ENCODE measurements at places on chromosomes 12 and 14.

GRCh38 chr12:88507270-88507669, 73.0 kb downstream of the KITLG start:
- DNase-seq, result no peak

GRCh38 chr14:73833034-73833433, 18.6 kb upstream of the PTGR2 start:
- no peak for DNase-seq

DNA sequence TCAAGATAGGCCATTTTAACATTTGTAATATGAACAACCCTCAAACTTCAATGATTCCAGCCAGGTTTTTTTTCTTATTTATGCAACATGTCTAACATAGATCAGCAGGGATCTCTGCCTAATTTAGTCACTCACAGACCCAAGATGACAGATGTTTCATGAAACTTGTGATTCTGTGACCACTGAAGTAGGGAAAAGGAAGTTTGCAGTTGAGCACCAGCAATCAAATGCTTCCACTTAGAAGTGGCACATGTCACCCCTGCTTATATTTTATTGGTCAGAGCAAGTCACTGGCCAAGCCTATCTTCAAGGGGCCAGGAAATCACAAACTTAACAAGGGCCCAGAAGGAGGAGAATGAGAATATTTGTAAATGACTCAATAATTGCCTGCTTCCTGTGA, 150.6 kb downstream of the BCAT1 start:
- DNase-seq, result no peak

- DNase-seq, result no peak
These were observed 31.8 kb downstream of the SLC16A7 start for GRCh38 chr12:59627582-59627981.

GRCh38 chr14:105500726-105501101, 9.7 kb downstream of the TEDC1 start:
- no peak for DNase-seq

DNA sequence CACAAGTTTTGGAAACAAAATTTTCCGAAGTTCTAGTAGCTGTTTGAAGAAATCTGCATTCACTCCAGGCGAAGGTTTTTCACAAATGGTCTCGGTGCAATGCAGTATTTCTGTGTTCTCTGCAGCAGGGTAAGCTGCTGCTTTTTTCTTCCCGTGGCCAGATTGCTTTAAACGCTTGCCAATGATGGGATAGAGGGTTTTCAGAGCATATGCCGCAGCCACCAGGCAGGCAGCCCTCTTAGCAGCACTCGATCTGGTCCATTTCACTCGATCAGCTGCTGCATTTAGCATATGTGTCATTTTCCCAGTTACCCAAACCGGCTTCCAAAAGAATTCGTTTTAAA, 315 bp downstream of the ABCD2 start:
- no peak for DNase-seq

DNA sequence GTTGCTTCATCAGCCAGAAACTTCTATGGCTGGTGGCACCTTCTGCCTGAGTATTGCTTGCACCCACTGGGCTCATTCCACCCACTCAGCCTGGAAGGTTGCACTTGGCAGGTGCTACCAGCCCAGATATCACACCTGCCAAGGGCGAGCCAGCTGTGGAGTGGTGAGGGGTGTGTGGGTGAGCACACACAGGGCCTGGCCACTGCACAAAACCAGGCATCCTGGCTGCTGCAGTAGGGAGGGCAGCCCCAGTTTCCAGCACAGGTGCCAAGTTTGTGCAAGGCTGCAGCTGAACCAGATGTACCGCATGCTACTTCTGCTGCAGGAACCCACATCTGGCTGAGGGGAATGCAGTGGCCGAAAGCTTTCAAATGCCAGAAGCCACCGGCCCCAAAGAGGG, 1147.8 kb downstream of the FSCB start:
- no peak for DNase-seq

- DNase-seq, result no peak
These were observed 47.5 kb downstream of the GARIN6 start for GRCh38 chr12:99695050-99695449.

DNA sequence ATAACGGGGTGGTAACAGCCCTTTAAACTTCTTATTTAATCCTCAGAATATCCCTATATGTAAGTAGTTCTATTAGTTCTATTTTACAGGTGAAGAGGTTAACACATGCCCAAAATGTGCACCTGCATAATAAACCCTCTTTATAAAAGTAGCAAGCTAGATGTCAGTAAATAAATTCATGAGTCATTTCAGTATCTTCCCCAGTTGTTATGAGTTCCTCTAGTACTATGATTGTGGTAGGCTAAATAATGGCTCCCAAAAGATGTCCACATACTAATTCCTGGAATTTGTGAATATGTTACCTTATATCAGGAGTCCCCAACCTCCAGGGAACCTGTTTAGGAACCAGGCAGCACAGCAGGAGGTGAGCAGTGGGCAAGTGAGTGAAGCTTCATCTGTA, 106.5 kb downstream of the TMTC3 start:
- DNase-seq, result no peak

DNA sequence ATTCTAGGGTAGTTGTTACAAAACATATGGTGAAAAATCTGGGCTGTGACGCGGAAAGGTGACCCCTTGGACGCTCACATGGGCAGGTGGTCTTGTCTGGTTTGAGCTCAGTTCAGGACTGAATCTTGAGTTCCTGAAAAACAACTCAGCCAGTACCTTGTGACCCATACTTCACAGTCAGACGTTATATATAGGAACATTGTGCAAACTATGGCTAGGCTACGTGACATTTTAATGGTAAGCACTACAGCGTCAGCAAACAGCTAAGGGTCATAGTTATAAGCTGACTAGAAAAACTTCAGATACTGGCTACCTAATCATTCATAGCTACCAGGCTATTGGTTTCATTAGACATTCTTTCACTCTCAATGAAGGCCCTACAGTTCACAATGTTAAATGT, 14.8 kb upstream of the EDDM3A start:
- DNase-seq, result no peak

- DNase-seq, result no peak
These were observed 1.7 kb upstream of the AKAP6 start for GRCh38 chr14:32327255-32327961.

GRCh38 chr14:35944847-35945246, 118.7 kb downstream of the BRMS1L start:
- DNase-seq, result no peak

DNA sequence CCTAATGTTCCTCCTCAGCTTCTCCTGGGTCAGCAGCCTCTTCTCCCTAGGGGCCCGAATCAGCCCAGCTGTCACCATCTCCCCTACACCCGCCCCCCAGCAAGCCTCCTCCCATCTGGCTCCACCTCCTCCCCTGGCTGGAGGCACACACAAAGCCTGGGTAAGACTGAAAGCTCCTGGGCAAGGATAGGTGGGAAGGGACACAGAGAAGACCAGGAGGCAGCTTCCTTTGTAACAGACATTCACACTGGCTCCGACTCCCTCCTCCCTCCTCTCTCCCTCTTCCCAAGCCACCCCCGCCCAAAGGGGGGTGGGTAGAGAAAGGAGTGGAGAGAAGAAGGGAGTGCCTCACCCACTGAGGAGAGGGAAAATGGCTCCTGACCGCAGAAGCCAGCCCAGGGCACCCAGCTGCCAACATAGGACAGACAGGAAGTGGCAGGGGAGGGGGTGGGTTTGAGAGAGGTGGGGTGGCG, 4.0 kb downstream of the CHD4 start:
- DNase-seq, result peak; percentile 45

GRCh38 chr12:93624595-93625294, 52.3 kb downstream of the SOCS2 start:
- DNase-seq, result no peak

- DNase-seq, result no peak
These were observed 271.4 kb downstream of the MED13L start for GRCh38 chr12:116006141-116006540.

DNA sequence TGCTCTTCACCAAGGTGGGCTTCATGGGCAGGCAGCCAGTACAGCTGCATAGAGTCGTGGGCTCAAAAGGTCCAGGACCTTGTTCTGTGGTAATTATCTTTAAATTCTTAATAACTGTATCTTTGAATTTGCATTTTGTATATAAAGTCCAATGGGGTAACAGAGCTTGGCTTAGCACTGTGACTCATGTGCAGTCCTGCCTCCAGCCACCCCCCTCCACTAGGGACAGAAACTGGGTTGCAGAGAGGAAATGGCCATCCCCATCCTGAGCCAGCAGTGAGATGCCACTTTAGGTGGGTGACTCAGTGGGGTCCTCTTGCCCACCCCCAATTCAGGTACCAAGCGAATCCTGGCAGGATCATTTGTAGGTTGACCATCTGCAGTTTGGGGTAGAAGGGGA, 48.1 kb downstream of the EPS8 start:
- DNase-seq, result no peak

DNA sequence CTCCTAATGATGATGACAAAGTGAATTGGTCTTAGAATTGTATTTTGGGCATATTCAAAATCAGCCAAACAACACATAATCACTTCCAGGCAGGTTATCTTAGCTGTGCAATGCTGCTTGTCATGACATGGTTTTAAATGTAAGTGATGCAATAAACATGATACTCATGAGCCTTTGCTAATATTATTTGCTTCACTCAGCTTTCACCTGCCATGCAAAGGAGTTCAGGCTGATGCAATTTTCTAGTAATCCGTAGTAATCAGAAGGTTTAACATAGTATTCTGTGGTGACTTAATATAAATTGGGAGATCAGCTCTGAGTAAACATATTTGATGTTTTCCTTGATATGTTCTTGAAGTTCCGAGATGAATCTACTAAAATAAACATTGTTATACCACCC, 29.1 kb downstream of the TMEM260 start:
- no peak for DNase-seq

DNA sequence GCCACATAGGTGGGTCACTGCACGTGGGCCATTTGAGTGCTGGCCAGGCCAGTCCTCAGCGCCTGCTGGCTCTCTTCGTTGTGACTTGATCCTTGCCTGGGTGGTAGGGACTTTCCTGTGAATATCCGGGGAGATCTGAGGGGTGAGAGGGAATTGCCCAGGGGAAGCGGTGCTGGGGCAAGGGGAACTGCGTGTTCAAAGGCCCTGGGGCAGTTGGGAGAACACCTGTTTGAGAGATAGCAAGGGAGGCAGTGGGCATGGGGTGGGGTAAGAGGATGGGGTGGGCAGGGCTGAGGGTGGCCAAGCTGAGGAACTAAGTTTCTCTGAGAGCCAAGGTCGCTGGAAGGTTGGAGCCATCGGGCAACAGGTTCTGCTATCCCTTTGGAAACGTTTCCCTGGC, 25.0 kb downstream of the SETD1B start:
- no peak for DNase-seq

DNA sequence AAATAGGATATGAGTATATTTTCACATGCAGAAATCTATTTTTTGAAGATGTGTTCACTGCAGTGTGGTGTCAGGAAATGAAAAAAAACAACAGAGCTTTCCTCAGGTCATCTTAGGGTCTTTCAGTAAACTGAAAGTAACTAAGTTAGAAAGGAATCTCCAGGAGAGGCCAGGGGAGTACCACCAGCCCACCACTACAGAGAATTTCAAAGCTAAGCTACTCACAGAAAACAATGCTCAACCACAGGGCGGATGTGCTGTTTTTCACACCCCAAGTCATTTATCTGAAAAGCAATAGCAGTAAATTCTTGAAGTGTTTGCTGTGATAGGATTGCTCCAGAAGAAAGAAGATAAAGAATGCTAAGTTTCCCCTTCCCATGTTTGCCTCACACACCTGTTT, 79.0 kb downstream of the IFNG start:
- peak; percentile 33 for DNase-seq

- DNase-seq, result peak; percentile 63
These were observed 204.7 kb downstream of the EPS8 start for GRCh38 chr12:15584366-15585041.

DNA sequence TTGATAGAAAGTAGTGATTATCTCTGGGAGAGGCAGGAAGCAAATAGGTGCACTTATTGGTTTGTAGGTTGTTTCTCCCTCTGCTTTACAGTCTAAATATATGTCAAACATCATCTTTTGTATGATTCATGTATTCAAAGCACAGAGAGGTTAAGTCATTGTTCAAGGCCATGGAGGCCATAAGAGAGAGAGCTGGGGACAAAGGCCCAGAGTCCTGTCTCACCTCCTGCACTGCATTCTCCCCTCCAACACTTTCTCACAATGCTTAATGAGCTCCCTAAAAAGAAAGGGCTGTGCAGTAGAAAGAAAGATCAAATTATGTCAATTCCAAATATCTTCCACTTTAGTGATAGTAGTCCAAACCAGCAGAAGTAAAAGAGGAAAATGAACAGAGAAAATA, 180.4 kb upstream of the DIO3 start:
- no peak for DNase-seq

DNA sequence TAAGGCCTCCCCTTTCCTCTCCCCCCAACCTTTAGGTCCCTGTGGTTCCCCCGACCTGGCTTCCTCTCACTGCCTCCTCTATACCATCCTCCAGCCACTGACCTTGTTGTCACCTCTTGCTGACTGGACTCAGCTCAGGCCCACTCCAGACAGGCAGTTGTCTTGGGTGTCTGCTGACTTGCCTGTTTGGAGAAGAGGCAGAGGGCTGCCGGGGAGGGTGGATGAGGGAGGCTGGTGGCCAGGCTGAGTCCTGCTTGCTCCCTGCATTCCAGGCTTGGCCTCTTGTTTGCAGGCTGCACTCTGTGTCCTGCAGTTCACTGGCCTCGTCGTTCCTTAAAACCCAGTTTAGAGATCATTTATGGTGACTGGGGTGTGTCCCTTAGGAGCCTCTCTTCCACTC, 31.0 kb upstream of the RD3L start:
- DNase-seq, result no peak

- DNase-seq, result no peak
These were observed 160.0 kb upstream of the SOX5 start for GRCh38 chr12:24109381-24110039.

DNA sequence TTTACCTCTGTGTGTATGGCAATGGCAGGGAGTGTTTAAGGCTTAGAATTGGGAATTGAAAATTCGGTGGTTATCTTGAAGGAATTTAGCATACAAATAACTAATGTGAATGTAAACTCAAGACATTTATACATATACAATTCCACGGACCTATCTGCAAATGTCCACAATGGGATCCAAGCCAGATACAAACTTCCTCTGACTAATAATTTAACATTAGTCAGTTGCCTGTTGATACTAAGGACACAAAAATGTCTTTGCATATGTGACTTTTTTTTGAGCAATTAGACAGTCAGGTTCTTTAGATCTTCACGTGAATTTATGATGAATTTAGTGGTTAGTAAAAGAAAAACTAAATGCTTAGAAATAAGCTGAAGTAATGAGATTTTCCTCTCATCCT, 40.5 kb downstream of the ESR2 start:
- DNase-seq, result no peak

DNA sequence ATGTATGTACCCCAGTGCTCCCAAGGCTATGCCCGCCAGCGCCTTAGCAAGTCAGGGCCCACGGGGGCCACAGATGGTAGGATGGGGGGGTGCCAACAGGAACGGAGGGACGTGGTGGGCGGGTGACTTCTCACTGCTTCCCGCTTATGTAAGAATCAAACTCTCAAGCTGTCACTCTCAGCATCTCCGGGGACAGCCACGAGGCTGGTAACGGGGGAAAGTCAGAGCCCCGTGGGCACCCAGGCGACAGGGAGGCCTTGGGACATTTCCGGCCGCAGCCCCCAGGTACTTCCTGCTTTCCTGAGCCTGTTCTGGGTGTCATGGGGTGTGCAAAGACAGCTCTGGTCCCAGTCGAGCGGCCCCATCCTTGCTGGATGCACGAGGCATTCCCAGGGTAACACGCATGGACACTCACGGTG, 59.3 kb downstream of the TESC start:
- DNase-seq, result no peak

- no peak for DNase-seq
These were observed 20.5 kb downstream of the ACTN1 start for GRCh38 chr14:68958553-68958952.
